Uterus (tissue), 4 donors: ENCODE measurements at places on chromosomes 1 and 21. TPM values are rescaled to one million over a fixed set of nuclear protein-coding genes. Genes with fewer than 3 reads are reported as not detected.

The NOL9 gene
- total RNA-seq = 44.8 TPM

GRCh38 chr21:41410767-41411448 is 15.1 kb upstream of the MX1 start:
- no peak for DNase-seq

DNA sequence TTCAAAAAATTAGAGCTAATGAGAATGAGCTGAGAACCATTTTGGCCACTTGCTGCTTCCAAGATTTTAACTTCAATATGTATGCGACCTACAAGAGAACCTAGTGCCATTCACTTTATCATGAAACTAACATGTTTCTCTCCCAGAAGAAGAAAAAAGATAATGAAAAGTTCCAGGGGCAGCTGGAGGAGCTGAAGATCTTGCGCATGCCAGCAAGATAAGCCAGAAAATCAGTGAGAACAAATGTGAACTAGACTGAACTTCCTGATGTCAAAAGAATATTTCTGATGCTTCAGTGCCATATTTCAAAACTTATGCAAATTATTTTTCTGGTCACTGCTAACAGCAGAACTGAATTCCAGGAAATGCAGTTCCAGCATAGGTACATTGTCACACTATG is 1265.1 kb downstream of the BRINP3 start:
- no peak for DNase-seq

The BRDT gene
- total RNA-seq = not detected

DNA sequence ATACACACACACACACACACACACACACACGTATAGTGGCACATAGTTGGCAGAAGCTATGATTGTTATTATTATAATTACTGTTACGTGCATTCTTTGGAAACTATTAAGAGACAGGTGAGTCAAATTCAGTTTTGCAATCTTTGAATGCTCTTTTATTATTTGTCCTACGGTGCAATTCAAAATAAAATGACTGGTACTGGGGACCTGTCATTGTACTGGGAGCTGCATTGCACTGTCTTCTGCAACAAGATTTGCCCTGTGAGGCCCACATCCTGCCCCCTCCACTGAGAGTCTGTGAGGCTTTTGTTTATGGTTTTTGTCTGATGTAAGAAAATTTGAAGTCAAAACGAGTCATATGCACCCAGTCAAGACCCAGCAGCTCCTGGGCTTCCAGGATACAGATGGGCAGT is 1.9 kb downstream of the LY9 start:
- DNase-seq = no peak

DNA sequence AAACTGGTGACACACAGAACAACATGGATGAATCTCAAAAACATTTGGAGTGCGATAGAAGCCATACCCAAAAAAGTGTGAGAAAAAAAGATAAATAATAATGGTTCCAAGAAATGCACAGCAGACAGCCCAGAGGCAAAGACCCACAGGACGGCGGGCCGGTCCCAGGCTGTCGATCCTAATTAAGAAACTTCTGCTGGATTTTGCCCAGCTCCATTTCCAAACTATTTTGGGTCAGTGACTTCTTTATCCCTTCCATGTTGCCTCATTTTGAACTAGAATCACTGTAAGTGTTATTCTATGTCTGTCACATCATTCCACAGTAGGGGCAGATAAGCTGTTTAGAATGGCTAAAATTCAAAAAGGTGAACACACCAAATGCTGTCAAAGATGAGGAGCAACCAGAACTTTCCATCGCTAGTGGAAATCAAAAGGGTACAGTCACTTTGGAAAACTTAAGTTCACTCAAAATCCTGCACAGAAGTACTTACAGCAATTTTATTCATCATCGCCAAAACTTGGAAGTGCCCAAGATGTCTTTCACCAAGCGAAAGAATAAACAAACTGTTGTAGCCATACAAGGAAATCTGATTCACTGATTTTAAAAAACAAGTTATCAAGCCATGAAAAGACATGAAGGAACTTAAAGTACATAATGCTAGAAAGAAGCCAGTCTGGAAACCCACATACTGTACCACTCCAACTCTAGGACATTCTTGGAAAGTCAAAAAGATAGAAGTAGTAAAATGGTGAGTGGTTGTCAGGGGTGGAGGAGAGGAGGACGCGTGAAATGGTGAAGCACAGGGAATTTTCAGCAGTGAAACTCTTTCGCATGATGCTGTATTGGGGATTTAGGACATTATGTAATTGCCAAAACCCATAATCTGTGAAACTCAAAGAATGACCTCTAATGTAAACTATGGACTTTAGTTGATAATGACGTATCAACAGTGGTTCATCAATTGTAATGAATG is 7.5 kb downstream of the NBPF1 start:
- no peak for DNase-seq

DNA sequence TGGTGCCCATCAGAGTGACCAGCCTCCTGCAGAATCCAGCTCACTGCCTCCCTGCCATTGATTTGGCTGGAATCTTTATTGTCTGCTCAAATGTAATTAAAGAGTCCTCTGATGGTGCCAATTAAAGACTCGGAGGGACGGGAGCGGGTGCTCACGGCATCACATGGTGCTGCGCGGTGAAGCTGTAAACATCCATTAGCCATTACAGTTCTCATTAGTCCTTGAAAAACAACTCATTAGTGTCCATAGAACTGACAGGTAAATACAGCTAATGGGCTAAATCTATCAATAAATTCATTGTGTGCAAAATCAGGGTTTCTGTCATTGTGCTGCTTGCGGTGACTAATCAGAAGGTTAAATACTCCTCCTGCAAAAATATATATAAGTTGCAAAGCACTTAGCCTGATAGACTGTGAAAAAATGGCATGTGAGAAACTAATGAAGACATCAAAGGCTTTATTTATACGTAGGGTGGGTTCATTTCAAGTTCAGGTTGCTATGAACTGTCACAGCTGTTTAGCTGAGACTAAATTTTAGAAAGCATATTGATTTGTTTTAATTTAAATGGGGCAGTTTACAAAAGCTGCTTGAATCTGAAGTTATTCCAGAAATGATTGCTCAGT is 289.8 kb upstream of the POU3F1 start:
- DNase-seq = no peak
